ENCODE measurements at places on chromosomes 5 and 9.

DNA sequence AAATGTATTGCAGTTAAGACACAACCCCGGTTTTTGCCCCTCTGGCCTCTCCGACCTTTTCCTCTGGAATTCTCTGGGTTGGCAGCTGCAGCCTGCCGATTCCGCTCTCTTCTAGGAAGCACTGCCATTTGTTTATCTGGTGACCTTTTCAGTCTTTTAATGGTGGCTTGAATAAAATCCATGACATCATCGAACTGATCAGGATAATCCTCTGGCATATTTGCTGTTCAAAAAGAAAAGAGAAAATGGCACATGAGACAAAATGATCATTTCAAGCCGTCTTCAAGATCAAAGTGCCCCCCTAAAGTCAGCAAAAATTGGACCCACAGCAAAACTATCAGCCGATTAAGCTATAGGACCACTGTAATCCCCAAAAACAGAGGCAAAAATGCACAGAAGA is 23.9 kb downstream of the GDNF start:
- H3K27me3 ChIP-seq, result peaks cover 2% of the 10 kb centered on the region
- no peaks in the 10 kb centered on the region for H3K4me1 ChIP-seq
- H3K36me3 ChIP-seq, result no peaks in the 10 kb centered on the region
- H3K4me3 ChIP-seq, result no peak overlapping the region
- DNase-seq, result no peak

DNA sequence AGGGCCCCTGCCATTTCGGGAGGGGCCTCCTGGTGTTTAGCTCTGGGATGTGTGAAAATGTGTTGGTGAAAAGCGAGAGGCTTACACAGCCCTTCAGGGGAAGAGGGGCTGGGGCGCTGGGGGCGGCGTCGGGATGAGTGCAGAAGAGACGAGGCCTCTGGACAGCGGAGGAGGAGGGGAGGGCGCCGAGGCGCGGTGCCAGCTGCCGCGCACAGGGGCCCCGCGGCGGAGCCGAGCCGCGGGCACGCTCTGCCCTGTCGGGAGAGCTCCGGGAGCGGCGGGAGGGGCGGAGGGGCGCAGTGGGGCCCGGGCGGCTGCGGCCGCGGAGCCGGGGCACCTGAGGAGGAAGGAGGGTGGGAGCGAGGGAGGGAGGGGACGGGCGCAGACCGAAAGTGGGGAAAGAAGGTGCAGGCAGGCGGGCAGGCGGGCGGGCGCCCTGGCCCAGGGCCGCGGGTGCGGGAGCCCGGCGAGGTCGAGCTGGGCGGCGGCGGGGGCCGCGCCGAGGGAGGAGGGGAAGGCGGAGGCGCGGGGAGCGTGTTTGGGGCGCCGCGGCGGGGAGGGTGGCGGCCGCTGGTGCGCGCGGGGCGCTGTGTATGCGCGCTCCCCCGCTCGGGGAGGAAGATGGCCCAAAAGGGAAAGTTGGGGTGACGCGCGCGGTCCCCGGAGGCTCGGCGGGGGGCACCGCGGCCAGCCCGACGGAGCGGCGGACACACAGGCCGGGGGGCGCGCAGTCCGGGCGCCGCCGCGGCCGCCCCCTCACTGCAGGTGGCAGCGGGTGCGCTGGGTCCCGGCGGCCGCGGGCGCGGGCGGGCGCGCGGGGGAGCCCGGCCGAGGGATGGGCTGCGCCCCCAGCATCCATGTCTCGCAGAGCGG is at the start of gene PDE8B:
TSS of gene PDE8B (plus strand) at position 590 of the 873 bp plus-strand sequence. CDS start at position 836, 246 bp downstream.
- H3K36me3 ChIP-seq, result no peaks in the 10 kb centered on the region
- H3K27me3 ChIP-seq, result peaks cover 30% of the 10 kb centered on the region
- no peak within 1 kb of the TSS for H3K27ac ChIP-seq

GRCh38 chr5:141935538-141935937 is 11.9 kb downstream of the DELE1 start:
- H3K27ac ChIP-seq, result no peak overlapping the region
- no peak overlapping the region for H3K4me3 ChIP-seq
- H3K27me3 ChIP-seq, result no peaks in the 10 kb centered on the region
- no peaks in the 10 kb centered on the region for H3K4me1 ChIP-seq

GRCh38 chr9:37747271-37747753 is 6.3 kb upstream of the TRMT10B start:
- H3K27me3 ChIP-seq, result no peaks in the 10 kb centered on the region
- no peaks in the 10 kb centered on the region for H3K4me1 ChIP-seq
- no peaks in the 10 kb centered on the region for H3K36me3 ChIP-seq
- no peak overlapping the region for H3K27ac ChIP-seq
- H3K4me3 ChIP-seq, result no peak overlapping the region

- no peaks in the 10 kb centered on the region for H3K4me1 ChIP-seq
- H3K27ac ChIP-seq, result no peak overlapping the region
- H3K27me3 ChIP-seq, result no peaks in the 10 kb centered on the region
- H3K4me3 ChIP-seq, result no peak overlapping the region
Measured at GRCh38 chr5:118529361-118530144, 458.8 kb downstream of the DTWD2 start.

DNA sequence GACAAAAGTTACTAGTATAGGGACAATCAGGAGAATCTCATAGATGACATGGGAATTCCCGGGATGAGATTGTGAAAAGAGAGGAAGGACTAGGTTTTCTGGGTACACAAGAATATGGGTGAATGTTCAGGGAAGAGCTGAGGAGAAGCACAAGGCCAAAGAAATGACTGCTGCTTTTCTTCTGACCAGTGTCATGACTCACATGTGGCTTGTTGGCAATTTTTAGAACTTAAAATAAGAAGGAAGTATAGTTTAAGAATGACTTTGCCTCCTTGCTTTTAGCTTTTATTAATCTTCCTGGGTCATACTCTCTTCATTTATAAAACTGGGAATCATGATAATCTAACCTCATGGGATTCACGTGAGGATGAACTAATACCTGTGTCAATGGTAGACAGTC is 652.4 kb upstream of the MEF2C start:
- H3K36me3 ChIP-seq, result no peaks in the 10 kb centered on the region
- H3K27ac ChIP-seq, result no peak overlapping the region
- H3K4me3 ChIP-seq, result no peak overlapping the region

- H3K36me3 ChIP-seq, result peaks cover 35% of the 10 kb centered on the region
- peak overlapping the region; percentile 87 for H3K4me3 ChIP-seq
- peak; percentile 25 for DNase-seq
Measured at GRCh38 chr9:136726631-136727191, 14.3 kb downstream of the DIPK1B start.

- H3K36me3 ChIP-seq, result peaks cover 2% of the 10 kb centered on the region
- H3K4me3 ChIP-seq, result no peak overlapping the region
- DNase-seq, result no peak
- H3K27ac ChIP-seq, result no peak overlapping the region
Measured at GRCh38 chr5:80834710-80835109, 125.5 kb upstream of the RASGRF2 start.

GRCh38 chr5:7779019-7780005 is 71.6 kb downstream of the CFAP90 start:
- H3K27ac ChIP-seq, result no peak overlapping the region
- H3K36me3 ChIP-seq, result no peaks in the 10 kb centered on the region
- peak; percentile 27 for DNase-seq

- no peak for DNase-seq
- no peak overlapping the region for H3K27ac ChIP-seq
- peaks cover 2% of the 10 kb centered on the region for H3K27me3 ChIP-seq
Measured at GRCh38 chr5:128213340-128213739, 129.8 kb downstream of the SLC12A2 start.
